ENCODE measurements at places on chromosomes 3 and 15. TPM values are rescaled to one million over a fixed set of nuclear protein-coding genes. Genes with fewer than 3 reads are reported as not detected.

The TEX9 gene
- 4.8 TPM for total RNA-seq

DNA sequence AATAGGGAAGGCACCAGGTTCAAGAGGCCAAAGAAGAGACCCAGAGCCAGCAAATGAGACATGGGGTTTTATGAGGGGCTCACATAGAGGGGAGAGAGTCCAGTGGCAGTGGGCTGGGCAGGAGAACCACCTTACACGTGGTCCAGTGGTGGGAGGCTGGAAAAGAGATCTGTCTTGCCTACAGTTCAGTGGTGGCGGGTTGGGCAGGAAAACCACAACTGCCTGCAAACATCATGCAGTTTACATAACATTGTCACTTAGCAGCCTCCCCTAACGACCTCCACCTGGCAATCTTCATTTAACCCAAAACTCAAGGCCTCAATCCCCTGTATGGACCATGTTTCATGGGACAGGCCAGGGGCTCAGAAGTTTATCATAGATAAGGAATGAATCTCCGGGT, 29.1 kb downstream of the CRYGS start:
- no peak for DNase-seq

DNA sequence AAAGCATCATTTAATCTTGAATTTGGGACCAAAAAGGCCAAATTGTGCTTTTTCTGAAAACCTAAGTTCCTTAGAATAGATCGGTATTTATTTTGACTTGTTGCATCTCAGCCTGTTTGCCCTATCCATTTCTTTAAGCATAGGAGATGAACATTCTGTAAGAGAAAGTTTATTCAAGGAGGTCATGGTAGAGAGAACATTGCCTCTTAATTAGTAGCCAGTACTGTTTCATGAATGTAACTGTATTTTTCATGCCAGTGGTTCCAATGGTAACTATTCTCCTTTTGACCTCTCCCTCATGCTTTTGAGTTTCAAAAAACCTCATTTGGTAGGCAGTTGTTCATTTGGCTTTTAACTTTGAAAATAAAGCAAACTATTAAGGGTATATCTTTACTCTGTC, 55.4 kb downstream of the ARMC8 start:
- DNase-seq: no peak

GRCh38 chr3:109927726-109928125, 590.4 kb upstream of the DPPA4 start:
- DNase-seq: peak; percentile 22

The CTXN2 gene
- total RNA-seq: not detected

GRCh38 chr3:191292243-191293015, 36.8 kb upstream of the CCDC50 start:
- no peak for DNase-seq

DNA sequence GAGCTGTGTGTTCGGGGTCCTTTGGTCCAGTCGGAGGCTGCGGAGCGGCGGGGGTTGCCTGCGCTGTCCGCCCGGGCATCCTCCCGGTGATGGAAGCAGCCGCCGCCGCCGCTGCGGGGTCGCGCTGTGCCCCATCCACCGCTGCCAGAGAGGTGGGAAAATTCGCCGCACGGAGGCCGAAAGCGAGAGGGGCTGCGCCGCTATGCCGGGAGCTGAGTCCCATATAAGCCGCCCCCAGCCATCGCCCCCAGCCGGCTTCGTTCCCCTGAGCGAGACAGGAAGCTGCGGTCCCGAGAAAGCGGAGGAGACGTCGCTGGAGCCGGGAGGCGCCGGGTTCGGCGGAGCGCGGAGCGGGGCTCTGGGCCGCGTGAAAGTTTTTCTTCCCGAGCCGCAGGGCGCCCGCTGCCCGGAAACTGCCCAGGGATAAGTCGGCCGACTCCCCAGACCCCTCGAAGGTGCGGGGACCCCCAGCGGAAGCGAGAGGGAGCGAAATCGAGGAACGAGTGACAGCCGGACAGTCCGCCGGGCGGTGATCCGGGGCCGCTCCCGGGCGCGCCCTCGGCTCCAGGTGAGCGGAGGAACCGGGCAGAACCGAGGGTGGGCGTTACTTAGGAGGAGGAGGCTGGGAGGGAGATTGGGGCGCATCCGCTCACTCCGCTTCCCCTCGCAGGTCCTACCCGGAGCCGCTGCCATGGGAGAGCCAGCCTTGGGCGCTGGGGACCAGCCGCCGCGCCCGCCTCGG, 574 bp downstream of the CHST2 start:
- DNase-seq: peak; percentile 28

GRCh38 chr3:72272356-72272755, 487.4 kb upstream of the PROK2 start:
- no peak for DNase-seq

- no peak for DNase-seq
Measured at GRCh38 chr3:183330881-183331280, 77.8 kb downstream of the B3GNT5 start.

- peak; percentile 63 for DNase-seq
Measured at GRCh38 chr3:73624821-73625665, at the start of gene PDZRN3. Gene PDZRN3, minus strand, starts transcription at chr3:73624941.

The GOLGA8R gene
- total RNA-seq: 2.0 TPM

The PLSCR5 gene
- total RNA-seq: not detected

The FAM107A gene
- not detected for total RNA-seq

GRCh38 chr3:194773216-194773615, 87.5 kb downstream of the FAM43A start:
- no peak for DNase-seq

The SGO1 gene
- 19.3 TPM for total RNA-seq

DNA sequence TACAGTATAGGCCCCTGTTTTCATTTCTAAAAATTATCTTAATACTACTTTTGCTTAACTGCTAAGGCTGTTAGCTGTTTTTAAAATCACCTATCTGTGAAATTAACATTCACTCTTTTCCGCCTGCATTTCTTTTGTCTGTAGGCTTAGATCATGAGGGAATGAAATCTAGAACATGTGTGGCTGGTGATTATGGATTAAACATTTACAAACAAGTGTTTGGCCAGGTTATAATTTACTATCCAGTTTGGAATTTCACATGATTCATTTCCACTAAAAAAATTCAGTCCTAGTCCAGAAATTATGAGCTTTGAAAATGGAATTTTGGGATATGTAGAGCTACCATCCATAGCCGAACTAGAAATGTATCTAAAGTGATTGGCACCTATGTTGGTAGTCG, 39.1 kb downstream of the GOLM2 start:
- DNase-seq: no peak

DNA sequence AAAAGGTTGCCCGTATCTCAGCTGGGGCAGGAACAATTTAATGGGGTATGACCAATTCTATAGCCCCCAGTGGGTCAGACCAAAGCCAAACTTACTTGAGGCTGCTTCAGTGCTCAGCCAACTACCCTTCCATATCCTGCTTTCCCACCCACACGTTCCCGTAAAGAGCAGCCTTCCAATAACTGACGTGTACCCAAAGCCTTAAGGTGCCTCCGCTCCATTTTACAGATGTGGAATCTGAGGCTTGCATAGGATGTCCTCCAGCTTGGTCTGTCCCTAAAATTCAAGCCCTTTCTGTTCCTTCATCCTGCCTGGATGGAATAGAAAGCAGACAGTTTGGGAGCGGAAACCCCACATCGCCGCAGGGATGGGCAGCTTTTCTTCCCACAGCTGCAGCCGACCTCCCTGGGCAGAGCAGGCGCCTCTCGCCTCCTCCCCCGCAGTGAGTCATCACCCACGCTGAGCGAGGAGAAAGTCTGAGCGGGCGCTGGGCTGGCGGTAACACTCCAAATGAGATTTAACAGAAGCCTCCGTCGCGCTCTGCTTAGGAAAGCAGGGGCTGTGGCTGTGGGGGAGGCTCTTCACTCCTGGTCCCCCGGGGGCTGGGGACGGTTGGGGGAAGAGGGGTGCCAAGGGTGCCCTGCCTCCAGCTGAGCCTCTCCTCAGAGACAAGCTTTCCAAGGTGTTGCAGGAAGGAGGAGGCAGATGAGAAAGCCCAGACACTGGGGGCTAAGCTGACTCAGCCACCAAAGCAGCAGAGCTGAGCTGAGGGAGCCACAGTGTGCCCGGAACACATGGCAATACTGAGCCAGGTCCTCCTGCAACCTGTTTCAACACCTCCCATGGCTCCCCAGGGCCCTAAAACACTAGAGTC, 57.8 kb upstream of the HRH1 start:
- DNase-seq: peak; percentile 93

The LRRC2 gene
- 0.86 TPM for total RNA-seq

- DNase-seq: no peak
Measured at GRCh38 chr3:126849768-126850167, 133.1 kb upstream of the PLXNA1 start.

DNA sequence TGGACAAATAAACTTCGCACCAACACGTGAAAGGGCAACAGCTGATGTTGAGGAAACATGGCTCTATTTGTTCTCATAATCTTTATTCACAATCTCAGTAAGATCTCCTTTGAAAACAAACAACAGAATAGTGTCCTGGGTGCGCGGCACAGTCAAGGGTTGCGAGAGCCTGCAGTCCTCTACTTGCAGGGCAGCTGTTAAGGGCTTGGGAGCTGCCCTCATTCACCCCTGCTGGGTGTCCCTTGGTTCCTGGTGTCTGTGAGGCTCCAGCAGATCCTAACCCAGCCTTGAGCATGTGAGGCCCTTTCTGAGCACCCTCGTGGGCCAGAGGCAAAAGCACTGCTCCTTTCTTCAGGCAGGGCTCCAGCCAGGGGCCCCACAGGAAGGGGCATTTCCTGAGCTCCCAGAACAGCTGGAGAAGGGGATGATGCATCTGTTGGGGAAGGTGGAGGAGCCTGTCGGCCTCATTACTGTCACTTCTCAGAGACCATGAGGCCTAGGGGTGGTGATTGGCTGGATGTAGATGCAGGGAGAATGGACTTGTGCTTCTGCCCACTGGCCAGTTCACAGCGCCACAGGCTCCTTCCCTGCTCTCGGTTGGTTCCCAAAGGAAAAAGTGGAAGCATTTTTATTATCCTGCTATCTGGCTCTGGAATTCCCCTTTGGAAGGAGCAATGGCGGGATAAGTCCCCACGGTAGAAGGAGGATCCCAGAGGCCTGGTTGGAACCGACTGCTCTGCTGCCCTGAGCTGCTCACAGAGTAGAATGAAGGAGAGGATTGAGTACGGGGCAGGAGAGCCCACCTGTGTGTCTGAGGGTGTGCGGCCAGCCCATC, 51.9 kb upstream of the KLF13 start:
- peak; percentile 44 for DNase-seq

DNA sequence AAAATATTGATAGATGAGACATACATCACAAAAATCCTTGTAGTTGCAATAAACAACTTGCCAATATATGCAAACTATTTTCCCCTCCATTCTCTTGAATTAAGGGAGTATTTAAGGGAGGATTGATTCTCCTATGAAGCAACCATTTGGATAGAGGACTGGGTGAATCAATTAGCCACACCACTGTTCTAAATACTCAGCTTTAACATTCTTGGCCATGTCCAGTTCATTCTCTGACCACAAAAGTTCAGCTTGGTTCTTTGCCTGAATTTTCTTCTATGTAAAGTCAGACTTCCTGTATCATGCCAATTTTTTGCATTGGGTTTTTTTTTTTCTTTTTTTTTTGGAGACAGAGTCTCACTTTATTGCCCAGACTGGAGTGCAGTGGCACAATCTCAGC, 15.8 kb upstream of the SEC11A start:
- peak; percentile 66 for DNase-seq

DNA sequence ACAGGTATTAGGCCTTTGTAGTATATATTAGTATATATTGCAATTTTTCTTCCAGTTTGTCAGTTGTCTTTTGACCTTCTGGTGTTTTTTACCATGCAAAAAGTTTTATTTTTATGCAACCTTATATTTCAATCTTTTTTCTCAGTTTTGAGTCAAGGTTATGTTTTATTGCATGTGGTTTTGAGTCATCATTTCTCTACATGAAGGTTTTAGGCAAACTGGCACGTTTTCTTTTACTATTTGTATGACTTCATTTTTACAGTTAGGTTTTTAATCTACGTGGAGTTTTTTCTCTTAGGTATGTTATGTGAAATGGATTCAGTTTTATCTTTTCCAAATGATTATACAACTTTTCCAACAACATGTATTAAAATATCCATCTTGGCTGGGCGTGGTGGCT, 36.8 kb upstream of the TCAIM start:
- peak; percentile 13 for DNase-seq

All from LHCN-M2 (cell line).